NCI-H2029 (cell line): ENCODE measurements at places on chromosomes 5 and 9.

- DNase-seq, result no peak
Observed at GRCh38 chr9:99114846-99115500, 10.1 kb downstream of the TGFBR1 start.

- no peak for DNase-seq
Observed at GRCh38 chr9:131091352-131091992, 4.9 kb upstream of the AIF1L start.

DNA sequence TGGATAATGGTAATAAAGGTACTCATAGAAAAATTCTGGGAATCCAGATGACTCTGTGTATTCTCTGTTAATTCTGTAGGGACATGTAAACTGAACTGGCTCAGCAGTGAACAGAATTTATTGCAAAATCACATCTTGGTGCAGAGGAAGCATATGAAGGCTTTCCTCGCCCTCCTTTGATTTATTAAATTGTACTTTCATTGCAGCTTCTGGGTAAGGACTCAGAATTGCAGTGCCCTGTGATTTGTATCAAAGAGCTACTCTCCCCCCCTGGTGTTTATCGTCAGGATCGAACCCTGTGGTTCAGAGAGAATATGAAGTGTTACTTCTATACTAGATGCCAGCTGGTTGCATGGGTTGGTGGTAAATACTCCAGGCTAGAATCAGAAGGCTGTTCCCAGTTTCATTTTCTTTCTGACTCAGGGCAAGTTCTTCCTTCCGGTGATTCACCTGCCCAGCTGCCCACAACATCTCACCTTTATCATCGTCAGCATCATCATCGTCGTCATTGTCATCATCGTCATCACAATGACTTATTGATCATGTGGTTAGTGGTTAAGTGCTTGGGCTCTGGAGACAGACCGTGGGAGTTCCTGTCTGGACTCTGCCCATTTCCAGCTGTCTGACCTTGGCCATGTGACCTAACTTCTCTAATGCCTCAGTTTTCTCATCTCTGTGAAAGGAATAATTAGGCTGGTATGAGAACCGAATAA is 238.8 kb downstream of the ARHGAP26 start:
- peak; percentile 76 for DNase-seq

DNA sequence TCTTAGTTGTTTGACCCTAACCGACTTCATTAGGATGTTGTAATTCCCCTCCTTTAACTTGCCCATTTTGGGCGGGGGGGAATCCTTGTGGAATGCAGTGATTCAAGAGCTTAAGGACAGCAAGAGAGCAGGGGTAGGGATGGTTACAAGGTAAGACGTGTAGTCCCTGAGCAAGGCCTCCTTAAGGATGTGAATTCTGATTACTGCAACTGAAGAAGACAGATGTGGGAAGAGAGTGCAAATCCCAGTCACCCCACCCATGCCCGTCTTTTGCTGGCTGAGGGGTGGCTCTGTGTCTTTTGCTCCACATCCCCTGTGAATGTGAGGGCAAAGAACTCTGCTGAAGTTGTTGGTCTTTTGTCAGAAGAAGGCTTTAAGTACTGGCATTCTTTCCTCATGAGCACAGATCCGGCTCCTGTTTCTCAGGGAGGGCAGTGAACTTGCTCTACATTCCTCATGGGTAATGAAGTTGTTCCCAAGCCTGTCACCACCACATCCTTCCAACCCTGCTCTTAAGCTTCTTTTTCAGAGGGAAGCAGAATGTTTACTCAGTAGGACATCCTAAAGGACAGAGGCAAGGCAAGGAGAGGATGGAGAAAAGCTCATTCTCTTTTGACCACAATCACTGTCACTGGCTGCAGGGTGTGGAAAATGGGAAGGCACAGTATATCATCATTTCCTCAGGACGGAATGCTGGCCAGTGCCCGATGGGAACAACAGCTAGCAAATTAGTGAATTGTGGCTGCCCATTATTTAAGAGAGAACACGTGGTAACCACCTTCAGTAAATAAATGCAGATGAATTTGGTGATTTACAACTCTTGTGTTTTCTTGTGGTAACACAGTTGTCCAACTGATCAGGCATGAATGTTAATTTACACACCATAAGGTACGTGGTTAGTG is 61.5 kb downstream of the RAI14 start:
- DNase-seq, result no peak
